Fibroblast of skin of scalp (primary cell): ENCODE measurements at places on chromosomes 5 and 9.

- DNase-seq, result no peak
Observed at GRCh38 chr5:32103521-32103920, 70.6 kb downstream of the GOLPH3 start.

- DNase-seq, result peak; percentile 23
Observed at GRCh38 chr9:33227741-33228140, 12.2 kb upstream of the SPINK4 start.

GRCh38 chr5:1787472-1788047, 12.1 kb downstream of the MRPL36 start:
- DNase-seq, result no peak

GRCh38 chr5:159826351-159827214, 89.7 kb upstream of the ADRA1B start:
- DNase-seq, result peak; percentile 29

GRCh38 chr5:178422400-178422775, 167.8 kb downstream of the COL23A1 start:
- no peak for DNase-seq

DNA sequence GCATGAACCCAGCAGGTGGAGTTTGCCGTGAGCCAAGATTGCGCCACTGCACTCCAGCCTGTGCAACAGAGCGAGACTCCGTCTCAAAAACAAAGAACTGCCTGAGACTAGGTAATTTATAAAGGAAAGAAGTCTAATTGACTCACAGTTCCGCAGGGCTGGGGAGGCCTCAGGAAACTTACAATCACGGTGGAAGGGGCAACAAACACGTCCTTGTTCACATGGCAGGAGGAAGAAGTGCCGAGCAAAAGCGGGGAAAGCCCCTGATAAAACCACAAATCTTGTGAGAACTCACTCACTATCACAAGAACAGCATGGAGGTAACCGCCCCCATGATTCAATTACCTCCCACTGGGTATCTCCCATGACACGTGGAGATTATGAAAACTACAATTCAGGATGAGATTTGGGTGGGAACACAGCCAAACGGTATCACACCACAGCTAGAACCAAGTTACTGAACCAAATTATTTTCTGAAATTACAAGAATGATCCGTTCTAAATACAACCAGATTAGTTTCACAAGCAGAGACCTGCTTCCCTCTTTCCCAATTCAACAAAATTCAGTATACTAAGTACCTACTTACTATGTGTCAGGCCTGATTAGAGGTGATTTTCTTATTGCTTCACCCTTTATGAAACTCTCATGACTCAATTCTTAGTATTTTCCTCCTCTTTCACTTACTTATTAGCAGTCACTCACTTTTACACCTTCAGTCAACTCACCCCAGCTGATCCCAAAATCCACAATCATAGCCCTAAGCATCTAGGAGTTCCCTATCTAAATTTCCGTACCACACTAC, 8.4 kb downstream of the UBTD2 start:
- DNase-seq, result no peak

DNA sequence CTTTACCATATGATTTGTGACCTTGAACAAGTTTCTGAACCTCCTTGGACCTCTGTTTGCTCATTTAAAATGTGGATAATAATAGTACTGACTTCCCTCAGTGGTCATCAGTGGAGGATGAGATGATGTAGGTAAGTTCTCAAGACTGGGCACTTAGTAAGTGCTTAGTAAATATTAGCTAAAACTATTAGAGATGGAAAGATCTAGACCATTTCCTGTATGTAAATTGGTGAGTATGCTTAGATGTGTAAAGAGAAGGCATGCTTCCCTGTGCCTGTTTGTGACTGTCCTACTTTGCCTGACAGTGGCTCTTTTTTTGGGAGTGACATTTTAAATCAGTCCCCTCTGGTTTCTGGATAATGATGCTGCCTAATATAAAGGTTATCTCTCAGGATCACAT, 288.1 kb downstream of the GABRB2 start:
- DNase-seq, result no peak

- DNase-seq, result peak; percentile 98
Observed at GRCh38 chr5:173498286-173498685, 118.2 kb downstream of the BOD1 start.

DNA sequence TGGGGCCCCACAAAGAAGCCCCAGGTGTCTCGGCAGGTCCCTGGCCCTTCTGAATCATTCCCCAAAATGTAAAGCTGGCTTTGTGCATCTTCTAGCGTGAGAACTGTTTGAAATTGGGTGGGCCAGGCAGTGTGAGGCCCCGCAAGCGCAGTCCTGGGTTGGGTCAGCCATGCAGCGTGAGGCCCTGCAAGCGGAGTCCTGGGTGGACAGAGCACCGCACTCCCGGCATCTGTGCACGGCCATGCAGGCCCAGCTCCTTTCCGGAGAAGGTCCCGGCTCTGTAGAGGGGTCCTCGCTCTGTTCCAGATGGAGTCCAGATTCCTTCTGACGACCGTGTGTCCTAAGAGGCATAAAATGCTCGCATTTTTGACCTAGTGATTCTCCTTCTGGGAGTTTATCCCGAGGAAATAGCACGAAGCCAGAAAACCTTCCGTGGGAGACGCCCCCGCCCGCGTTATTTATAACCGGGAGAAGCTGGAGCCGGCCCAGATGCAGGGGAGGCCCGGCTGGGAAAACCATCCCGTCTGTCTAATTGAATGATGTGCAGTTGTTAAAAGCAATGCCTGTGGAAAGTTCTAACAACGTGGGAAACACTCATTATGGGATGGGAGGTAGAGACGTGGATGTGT, 19.4 kb upstream of the NOTCH1 start:
- DNase-seq, result no peak

DNA sequence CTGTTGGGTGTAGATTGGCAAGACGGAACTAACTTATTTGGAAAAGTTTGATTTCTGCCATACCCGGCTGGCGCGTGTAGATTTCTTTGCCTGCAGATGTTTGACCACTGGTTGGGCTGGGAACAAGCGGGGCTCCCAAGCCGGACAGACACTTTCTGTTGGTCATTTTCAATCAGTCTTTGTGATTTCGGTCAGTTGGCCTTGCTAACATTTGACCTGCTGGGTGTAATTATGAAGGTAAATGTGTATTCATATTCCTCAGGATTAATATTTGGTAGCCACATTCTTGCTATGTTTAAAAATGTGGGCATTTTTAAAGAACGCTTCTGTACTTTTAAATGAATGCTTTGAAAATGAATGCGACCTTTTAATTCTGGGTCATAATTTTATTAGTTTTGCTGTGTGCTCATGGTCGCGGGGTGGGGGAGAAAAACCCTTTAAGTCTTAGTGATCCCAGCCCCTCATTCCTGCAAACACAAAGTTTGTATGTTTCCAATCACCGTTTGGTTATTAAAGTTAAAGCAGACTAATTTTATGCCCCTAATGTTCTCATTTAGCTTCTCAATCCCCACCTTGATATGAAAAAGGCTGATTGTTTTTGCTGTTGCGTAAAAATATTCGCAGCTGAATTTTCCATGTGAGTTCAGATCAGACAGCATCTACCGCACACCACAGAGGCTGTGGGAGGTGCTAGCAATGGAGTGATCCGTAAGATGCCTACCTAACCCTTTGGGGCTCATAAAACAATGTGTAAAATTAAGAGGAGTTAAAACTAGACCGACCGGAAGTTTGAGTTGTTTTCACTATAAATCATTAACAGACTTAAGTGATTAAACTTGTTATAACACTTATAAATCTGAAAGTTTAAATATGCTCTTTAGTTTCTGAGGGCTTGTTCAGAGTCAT, 1.5 kb downstream of the RASGRF2 start:
- no peak for DNase-seq

DNA sequence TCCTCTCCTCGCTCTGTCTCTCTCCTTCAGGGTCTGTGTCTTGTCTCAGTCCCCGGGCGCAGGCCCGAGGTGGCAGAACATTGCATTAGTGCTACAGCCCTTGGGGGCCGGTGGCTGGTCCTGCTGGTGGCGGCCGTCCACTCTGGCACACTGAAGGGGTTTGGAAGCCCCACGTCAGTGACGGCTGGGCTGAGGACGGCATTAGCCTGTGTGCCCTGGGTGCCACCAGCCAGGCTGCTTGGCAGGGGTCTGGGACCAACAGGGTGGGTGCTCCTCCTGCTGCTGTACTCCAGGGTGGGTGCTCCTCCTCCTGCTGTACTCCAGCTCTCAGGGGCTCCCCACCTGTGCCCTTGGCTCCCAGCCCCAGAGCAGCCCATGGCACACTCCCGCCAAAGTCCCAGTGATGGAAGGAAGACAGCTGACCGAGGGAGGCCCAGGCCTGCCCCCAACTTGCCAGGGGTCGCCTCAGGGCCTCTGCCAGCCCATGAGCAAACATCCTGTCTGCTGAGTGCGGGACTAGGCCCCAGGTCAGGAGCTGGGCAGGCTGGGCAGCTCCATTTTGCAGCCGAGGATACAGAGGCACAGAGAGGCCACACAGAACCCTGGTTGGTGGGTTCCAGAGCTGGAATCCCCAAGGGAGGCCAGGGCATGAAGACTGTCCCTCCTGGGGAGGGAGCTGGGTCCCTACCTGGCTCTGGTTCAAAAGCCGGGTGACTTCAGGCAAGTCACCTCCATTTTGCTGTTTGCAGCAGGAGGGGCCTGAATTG, 27.3 kb downstream of the SARDH start:
- DNase-seq, result no peak

- no peak for DNase-seq
Observed at GRCh38 chr5:153670101-153670500, 179.6 kb downstream of the GRIA1 start.

- peak; percentile 5 for DNase-seq
Observed at GRCh38 chr5:81971111-81971711, 612 bp upstream of the ATG10 start.

DNA sequence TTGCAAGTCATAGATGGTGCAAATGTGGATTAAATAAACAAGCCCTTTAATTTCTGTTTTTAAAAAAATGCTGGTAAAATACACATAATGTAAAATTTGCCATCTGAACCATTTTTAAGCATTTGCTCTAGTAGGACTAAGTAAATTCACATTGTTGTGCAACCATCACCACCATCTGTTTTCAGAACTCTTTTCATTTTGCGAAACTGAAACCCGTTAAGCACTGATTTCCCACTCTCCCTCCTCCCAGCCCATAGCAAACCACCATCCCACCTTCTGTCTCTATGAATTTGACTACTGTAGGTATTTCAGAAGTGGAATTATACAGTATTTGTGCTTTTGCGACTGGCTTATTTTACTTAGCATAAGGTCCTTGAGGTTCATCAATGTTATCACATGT, 103.3 kb upstream of the CNTLN start:
- DNase-seq, result no peak

GRCh38 chr5:52863715-52864290, 76.1 kb downstream of the ITGA1 start:
- DNase-seq, result no peak

GRCh38 chr5:78929833-78930232, 55.3 kb downstream of the ARSB start:
- DNase-seq, result no peak

DNA sequence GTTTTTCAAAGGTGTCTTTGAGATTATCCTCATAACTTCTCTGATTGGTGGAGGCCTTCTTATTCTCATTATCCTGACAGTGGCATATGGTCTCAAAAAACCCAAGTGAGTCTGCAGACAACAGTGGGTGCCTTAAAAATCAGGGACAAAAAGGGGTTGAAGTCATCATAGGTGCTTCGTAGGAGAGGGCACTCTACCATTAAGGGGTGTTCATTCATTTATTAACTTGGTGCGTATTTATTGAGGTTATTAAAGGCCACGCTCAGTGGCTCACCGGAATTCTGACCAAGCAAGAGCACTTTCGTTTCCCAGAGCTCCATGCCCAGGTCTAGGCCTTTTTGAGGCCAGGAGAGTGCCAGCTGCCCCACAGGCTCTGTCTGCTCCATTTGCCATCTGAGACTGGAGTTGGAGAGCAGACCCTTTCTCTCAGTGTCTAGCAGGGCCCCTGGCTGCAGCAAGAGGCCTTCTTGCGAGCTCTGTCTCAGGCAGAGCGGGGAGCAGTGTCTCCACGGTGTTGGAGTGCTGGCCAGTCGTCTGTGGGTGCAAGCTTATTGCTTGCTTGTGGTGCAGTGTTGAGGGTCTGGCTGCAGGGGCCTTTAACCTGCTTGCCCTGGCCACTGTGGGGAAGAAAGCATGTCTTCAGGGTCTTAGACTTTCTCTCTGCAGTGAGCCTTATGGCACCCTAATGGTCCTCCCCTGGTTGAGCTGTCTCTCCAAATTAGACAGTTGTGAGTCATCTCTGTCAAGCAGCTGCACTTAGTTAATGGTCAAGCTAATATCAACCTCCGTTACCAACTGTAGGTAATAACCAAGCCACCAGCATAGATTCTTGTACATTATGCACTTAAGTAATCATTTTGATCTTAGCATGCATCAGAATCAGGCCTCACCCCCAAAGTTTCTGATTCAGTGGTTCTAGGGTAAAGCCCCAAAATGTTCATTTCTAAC, 62.6 kb downstream of the IL31RA start:
- no peak for DNase-seq

- no peak for DNase-seq
Observed at GRCh38 chr9:5263351-5264218, 32.4 kb downstream of the INSL4 start.

DNA sequence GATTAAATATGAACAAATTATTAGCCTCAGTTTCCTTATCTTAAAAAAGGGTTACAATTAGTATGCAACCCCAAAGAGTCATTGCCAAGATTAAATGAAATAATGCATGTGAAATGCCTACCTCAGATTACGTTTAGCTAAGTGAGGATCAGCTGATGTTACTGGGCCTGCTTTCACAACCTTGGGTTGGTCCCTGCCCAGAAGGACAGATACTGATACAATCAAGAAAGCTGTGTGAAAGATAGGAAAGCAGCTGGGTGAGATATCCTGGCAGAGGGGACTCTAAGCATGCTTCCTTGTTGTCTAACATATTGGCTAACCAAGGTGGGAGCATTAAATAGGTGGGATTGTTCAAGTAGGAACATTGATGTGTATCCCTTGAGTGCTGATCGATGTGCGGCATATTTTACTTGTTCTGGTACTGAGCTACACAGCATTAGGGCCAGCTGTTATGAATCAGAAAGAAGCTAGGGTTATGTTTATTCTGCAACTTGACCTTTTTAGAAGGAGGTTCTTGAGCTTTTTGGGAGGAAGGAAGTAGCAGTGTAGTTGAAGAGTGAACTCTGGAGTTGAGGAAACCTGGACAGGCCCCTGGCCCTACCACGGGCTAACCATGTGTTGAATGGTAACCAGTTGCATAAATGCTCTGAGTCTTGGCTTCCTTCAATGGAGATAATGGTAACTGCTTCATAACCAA, 28.9 kb downstream of the SNX24 start:
- no peak for DNase-seq

DNA sequence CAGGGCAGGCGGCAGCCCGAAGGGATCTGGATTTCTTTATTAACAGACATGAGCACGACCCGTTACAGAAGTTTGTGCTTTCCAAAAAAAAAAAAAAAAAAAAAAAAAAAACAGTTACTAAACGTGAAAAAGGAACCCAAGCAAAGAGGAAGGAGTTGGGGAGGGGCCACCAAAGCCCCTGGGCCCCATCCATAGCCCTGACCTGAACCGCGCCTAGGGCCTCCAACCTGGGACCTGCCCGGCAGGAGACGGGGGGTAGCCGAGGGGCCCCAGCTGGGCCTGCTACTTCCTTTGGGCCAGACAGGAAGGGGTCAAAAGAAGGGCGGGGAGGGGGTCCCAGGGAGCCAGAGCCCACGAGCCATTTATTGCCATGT, 10.0 kb downstream of the PRR7 start:
- no peak for DNase-seq

GRCh38 chr5:116451066-116451465, 123.6 kb downstream of the SEMA6A start:
- DNase-seq, result no peak

- no peak for DNase-seq
Observed at GRCh38 chr5:39521098-39521860, 96.5 kb upstream of the DAB2 start.

- DNase-seq, result peak; percentile 96
Observed at GRCh38 chr5:98454904-98455303, 318.6 kb upstream of the RGMB start.
